ENCODE measurements at places on chromosomes 2 and 18. TPM values are rescaled to one million over a fixed set of nuclear protein-coding genes. Genes with fewer than 3 reads are reported as not detected.

DNA sequence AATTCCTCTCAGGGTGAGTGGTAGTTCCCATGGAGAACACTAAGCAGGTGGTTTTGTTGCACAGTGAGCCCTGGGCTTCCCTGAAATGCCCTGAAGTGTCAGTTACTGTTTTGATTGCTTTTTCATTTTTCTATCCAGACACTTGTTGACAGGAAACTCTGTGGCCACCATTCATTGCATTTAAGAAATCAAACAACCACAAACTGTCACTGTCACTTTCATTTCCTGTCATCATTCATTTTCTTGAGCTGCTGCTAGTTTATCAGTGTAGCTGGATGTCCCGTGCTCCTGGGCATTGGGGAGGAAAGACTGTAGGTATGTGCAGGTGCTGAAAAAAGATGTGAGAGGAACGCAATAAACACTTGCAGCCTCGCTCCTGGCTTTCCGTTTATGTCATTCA is 891.6 kb upstream of the ZEB2 start:
- no peaks in the 10 kb centered on the region for H3K4me1 ChIP-seq
- no peak for DNase-seq
- no peaks in the 10 kb centered on the region for H3K27me3 ChIP-seq
- H3K36me3 ChIP-seq = no peaks in the 10 kb centered on the region
- H3K4me3 ChIP-seq = no peak overlapping the region
- H3K27ac ChIP-seq = no peak overlapping the region

- no peak overlapping the region for H3K27ac ChIP-seq
- no peaks in the 10 kb centered on the region for H3K4me1 ChIP-seq
- H3K27me3 ChIP-seq = no peaks in the 10 kb centered on the region
- H3K4me3 ChIP-seq = no peak overlapping the region
- no peak for DNase-seq
These were observed 139.9 kb upstream of the ZEB2 start for GRCh38 chr2:144659731-144660275.

DNA sequence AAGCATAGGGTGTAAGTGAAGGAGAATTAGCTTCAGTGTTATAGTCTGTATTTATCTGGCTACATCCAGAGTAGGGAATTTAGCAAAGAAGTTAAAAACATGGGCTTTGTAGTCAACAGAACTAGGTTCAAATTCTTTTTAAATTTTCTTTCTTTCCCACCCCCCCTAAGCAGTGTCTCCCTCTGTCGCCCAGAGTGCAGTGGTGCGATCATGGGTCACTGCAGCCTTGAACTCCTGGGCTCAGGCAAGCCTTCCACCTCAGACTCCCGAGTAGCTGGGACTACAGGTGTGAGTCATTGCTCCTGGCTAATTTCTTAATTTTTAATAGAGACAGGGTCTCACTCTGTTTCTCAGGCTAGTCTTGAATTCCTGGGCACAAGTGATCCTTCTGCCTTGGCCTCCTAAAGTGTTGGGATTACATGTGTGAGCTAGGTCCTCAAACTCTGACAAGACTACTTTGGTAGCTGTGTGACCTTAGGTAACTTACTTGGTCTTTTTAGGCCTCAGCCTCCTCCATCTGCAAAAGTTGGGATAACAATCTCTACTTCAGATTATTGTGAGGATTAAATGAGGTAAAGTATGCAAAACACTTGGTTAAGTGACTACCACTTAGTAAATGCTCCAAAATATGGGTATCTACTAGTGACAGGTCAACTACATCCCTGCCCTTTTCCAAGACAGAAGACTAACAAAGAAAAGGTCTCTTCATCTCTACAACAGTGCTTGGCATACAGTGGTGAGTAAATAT is 17.8 kb downstream of the DOK1 start:
- DNase-seq = no peak
- H3K4me3 ChIP-seq = no peak overlapping the region
- H3K27ac ChIP-seq = no peak overlapping the region
- peaks cover 27% of the 10 kb centered on the region for H3K27me3 ChIP-seq
- peaks cover 8% of the 10 kb centered on the region for H3K4me1 ChIP-seq

GRCh38 chr2:171341394-171342066 is 92.3 kb downstream of the METTL8 start:
- H3K27me3 ChIP-seq = no peaks in the 10 kb centered on the region
- peaks cover 7% of the 10 kb centered on the region for H3K4me1 ChIP-seq
- H3K4me3 ChIP-seq = no peak overlapping the region
- no peak overlapping the region for H3K27ac ChIP-seq
- DNase-seq = no peak

DNA sequence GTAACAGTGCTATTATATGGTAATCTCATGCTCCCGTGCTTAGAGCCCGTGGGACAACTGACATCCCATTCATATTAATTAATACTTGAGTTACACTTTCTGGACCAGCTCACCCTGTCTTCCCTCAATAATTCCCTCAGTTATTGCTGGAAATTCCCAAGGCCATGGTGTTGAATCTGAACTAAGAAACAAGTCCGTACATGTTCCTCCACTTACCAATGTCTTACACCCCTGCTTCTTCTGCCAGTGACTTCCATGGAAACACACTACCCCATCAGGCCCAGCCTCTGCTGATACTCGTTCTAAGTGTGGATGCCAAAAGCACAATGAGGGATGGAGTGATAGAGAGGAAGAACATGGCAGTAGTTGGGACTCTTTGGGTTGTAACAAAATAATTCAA is 193.7 kb downstream of the RND3 start:
- no peak overlapping the region for H3K27ac ChIP-seq
- DNase-seq = no peak
- no peak overlapping the region for H3K4me3 ChIP-seq
- peaks cover 8% of the 10 kb centered on the region for H3K4me1 ChIP-seq

DNA sequence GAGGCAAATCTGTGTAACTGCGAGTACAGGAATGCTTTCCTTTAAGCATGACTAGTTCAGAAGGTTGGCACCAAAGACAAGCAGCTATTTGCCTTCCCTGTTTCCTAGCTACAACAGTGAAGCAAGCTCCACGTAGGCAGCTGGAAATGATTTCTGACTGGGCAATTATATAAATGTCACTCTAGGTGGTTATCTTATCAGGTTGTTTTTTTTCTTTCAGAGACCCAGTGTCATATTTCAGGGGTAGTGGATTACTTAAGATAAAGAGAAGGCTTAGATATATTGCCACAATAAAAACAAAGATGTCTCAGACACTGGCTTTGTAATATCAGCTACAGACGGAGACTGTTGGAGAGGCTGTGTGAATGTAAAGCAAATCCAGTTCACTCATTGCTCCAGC is 748.9 kb upstream of the NXPH2 start:
- H3K36me3 ChIP-seq = no peaks in the 10 kb centered on the region
- no peak overlapping the region for H3K4me3 ChIP-seq
- DNase-seq = no peak
- H3K4me1 ChIP-seq = no peaks in the 10 kb centered on the region
- no peaks in the 10 kb centered on the region for H3K27me3 ChIP-seq

GRCh38 chr2:176680916-176681516 is 411.8 kb downstream of the MTX2 start:
- no peak overlapping the region for H3K4me3 ChIP-seq
- no peaks in the 10 kb centered on the region for H3K36me3 ChIP-seq
- peaks cover 38% of the 10 kb centered on the region for H3K27me3 ChIP-seq
- DNase-seq = no peak
- no peak overlapping the region for H3K27ac ChIP-seq

- no peak overlapping the region for H3K4me3 ChIP-seq
- H3K36me3 ChIP-seq = peaks cover 34% of the 10 kb centered on the region
- no peaks in the 10 kb centered on the region for H3K27me3 ChIP-seq
- H3K4me1 ChIP-seq = peaks cover 11% of the 10 kb centered on the region
These were observed 43.6 kb downstream of the SF3B1 start for GRCh38 chr2:197391220-197391717.

GRCh38 chr18:44309185-44309584 is 371.5 kb upstream of the SETBP1 start:
- no peaks in the 10 kb centered on the region for H3K36me3 ChIP-seq
- no peak overlapping the region for H3K27ac ChIP-seq
- H3K4me3 ChIP-seq = no peak overlapping the region
- peaks cover 23% of the 10 kb centered on the region for H3K4me1 ChIP-seq
- no peaks in the 10 kb centered on the region for H3K27me3 ChIP-seq
- DNase-seq = no peak

DNA sequence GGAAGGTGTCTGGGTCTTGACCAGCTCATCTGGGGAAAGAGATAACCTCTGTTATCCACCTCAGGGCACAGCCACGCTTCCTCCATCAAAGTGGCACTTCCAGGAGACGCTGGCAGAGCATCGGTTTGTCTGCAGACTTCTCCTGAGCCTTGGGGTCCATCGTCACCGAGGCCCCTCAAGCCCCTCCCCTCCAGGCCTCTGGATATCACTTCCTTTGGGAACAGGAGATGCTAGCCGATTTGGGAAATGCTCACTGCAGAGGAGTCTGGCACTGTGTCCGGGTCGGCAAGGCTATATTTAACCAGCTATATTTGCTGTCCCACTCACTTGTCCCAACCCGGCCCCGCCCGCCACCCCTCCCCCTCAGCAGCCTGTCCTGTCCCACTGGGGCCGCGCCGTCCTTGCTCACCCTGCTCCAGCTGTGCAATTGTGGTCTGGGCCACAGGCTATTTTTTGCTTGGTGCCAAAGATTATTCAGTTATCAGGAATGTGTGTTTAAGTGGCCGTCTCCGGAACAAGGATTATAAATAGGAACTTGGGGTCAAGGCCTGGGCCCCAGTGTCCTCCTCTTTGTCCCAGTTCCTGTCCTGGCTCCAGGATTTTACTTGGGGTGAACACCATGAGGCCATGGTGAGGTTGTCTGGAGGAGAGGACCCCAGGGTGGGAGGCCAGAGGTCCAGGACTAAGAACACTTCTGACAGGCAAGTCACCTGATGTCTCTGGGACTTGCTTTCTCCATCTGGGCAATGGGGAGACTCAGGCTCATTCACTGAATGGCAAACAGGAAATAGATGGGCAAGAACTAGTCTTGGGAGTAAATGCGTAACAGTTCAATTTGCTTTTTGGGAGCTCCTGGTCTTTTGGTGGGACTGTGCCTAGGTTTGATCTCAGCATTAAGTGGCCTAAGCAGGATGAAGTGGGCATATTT is 263.6 kb downstream of the DYSF start:
- H3K36me3 ChIP-seq = no peaks in the 10 kb centered on the region
- H3K27me3 ChIP-seq = peaks cover 34% of the 10 kb centered on the region
- no peak overlapping the region for H3K4me3 ChIP-seq
- no peak overlapping the region for H3K27ac ChIP-seq
- no peaks in the 10 kb centered on the region for H3K4me1 ChIP-seq

The HK2 gene
- 56.5 TPM for total RNA-seq

The EVX2 gene
- not detected for total RNA-seq

- no peak overlapping the region for H3K27ac ChIP-seq
- H3K4me3 ChIP-seq = no peak overlapping the region
These were observed 45.3 kb downstream of the FBLN7 start for GRCh38 chr2:112183327-112184025.

GRCh38 chr2:160064916-160065315 is 2.5 kb upstream of the PLA2R1 start:
- no peak for DNase-seq
- peaks cover 16% of the 10 kb centered on the region for H3K36me3 ChIP-seq
- no peak overlapping the region for H3K27ac ChIP-seq
- H3K27me3 ChIP-seq = no peaks in the 10 kb centered on the region
- no peak overlapping the region for H3K4me3 ChIP-seq

- peak; percentile 28 for DNase-seq
- peaks cover 15% of the 10 kb centered on the region for H3K27me3 ChIP-seq
- peak overlapping the region; percentile 33 for H3K27ac ChIP-seq
- peak overlapping the region; percentile 58 for H3K4me3 ChIP-seq
These were observed 1.5 kb downstream of the LBX2 start for GRCh38 chr2:74497777-74498499.

GRCh38 chr2:111126581-111126980 is 5.9 kb downstream of the BCL2L11 start:
- H3K27me3 ChIP-seq = no peaks in the 10 kb centered on the region
- H3K36me3 ChIP-seq = peaks cover 47% of the 10 kb centered on the region
- H3K4me3 ChIP-seq = no peak overlapping the region
- no peak for DNase-seq
- H3K27ac ChIP-seq = no peak overlapping the region

All from Calu3 (cell line).